ENCODE measurements at places on chromosomes 1 and 21.

GRCh38 chr1:109617291-109617801 lies 2.1 kb downstream of the GNAT2 start:
- DNase-seq = peak; percentile 92

DNA sequence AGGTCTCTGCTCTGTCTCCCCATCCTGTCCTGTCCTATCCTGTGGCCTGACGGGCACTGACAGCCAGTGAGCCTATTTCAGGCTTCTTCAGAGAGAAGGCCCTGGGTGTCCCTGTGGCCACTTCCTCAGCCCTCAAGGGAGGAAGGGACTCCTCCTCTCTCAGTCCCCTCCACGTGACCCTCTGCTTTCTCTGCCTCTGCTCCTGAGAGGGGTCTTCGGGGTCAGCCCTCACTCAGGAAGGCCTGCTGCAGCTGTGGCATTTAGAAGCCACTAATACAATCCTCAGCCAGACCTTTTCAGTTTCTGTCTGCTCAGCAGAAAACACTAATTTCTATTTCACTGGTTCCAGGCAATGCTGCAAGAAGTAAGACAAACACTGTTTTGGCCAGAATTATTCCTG lies 43.6 kb upstream of the ETV3 start:
- DNase-seq = no peak

DNA sequence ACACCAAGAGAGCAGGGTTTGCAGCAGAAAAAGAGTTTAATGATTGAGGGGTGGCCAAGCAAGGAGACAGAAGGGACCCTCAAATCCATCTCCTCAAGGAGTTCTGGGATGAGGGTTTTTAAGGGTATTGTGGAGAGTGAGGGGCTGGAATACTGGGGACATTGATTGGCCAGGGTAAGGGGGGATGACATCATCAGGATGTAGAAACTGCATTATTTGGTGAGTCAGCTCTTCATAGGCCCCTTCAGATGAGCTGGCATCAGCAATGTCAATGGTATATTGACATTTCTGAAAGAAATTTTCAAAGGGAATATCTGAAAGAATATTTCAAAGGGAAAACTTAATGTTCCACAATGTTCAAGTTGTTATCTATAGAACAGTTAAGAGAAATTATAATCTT lies 168.1 kb upstream of the SNX7 start:
- no peak for DNase-seq

- DNase-seq = peak; percentile 25
Measured at GRCh38 chr1:93878501-93878888, 511 bp downstream of the DNTTIP2 start.

DNA sequence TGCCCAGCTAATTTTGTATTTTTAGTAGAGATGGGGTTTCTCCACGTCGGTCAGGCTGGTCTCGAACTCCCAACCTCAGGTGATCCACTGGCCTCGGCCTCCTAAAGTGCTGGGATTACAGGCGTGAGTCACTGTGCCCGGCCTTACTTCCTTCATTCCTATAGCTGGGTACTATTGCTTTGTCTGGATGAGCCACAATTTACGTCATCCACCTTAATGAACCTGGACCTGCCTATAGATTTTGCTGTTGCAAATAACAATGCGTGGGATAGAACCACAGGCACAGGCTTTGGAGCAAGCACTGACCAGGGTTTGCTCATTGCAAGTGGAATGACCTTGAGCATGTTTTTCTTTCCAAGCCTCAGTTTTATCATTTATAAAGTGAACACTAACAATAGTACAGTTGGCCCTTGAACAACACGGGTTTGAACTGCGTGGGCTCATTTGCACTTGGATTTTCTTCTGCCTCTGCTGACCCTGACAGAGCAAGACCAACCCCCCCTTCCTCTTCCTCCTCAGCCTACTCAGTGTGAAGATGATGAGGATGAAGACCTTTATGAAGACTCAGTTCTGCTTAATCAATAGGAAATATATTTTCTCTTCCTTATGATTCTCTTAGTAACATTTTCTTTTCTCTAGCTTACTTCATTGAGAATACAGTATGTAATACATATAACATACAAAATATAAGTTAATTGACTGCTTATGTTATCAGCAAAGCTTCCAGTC lies 33.3 kb upstream of the BECN2 start:
- no peak for DNase-seq

- no peak for DNase-seq
Measured at GRCh38 chr21:44555200-44555875, 3.3 kb downstream of the KRTAP10-3 start.

DNA sequence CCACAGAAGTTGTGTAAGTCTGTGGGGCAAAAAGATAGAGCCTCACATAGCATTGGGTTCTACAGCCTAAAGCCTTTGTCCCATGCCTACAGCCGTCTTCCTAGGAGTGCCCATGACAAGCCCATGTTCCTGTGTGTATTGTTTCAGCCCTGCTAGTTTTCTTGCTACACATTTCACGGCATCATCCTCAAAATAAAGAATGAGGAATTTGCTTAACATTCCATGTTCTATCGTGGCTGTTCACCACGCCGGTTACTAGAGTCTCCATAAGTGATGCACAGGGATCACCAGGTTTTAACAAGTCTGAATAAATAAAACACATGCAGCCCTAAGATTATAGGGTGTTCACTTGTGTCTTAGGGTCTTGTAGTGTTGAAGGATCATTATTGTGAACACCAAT lies 87.4 kb upstream of the NGF start:
- no peak for DNase-seq

DNA sequence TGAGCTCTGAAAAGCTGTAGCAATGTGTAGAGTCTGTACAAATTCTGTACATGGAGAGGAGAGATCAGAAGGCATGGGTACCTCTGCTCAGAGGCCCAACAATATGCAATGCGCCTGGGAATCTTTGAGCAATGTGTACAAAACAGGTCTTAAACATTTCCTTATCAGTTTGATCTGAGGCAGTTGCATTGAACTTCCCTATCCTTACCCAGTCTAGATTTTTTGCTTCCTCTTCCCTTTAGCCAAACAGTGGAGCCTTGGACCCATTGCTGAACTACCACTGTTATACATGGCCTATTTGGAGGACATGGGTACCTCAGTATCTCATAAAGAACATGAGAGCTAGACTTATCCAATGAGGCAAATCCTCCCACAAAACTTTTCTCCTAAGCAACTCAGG lies 12.6 kb upstream of the MNDA start:
- DNase-seq = no peak

DNA sequence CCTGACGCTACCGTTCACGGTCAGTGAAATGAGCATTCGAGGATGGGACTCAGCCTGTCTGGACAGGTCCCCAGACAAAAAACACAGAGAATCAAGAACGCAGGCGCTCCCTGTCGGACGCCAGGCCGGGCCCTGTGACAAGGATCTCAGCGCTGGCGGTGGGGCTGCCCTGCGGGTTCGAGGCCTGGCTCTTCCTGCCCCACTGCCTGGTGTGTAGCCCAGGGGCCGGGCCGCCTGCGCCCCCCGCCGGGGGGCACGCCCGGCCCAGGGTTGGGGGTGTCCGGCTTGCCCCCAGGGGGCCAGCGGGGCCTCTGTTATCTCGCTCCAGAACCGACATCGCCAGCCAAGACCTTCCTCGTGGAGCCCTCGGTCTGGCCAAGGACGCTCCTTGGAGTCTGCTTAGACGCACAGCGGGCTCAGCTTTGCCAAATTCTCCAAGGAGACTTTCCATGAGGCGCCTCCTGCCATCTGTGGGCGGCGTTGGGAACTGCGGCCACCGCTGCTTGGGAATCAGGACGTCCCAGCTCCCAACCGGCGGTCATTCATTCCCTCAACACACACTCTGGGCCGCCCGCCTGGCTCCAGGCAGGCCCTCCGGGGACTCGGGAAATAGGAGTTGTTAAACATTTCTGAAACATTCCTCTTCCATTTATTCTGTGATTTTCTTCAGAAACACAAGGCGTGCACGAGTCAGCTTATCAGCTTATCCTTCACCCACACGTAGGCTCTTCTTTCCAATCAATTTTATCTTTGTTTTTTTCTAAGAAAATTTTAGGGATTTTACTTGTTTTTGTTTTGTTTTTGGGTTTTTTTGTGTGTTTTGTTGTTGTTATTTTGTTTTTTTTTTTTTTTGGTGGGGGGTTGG lies 11.3 kb upstream of the RIPK4 start:
- DNase-seq = peak; percentile 73

- no peak for DNase-seq
Measured at GRCh38 chr1:109777436-109777835, 13.7 kb upstream of the EPS8L3 start.
